ENCODE measurements at places on chromosomes 4 and X.

DNA sequence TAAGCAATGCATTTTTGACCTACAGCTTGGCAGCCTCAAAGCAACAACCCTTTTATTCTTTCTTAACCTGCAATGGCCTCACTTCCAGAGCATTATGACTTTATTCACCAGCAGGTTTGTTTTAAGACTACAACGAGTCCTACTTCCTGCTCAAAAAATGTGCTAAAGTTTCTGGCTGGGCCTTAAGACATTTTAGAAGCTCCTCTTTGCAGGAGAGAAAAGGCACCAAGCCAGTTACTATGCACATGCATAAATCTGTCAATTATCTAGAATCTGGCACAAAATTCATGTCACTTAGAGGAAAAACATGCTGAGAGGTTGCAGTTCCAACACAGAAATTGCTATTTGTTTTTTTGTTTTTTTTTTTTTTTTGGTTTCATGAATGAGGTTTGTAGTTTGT, 223.0 kb upstream of the EPHA5 start:
- DNase-seq = no peak

- peak; percentile 63 for DNase-seq
These were observed 74.6 kb downstream of the MXRA5 start for GRCh38 chrX:3271834-3272186.

- peak; percentile 9 for DNase-seq
These were observed 41.4 kb downstream of the JADE3 start for GRCh38 chrX:46953597-46953996.

DNA sequence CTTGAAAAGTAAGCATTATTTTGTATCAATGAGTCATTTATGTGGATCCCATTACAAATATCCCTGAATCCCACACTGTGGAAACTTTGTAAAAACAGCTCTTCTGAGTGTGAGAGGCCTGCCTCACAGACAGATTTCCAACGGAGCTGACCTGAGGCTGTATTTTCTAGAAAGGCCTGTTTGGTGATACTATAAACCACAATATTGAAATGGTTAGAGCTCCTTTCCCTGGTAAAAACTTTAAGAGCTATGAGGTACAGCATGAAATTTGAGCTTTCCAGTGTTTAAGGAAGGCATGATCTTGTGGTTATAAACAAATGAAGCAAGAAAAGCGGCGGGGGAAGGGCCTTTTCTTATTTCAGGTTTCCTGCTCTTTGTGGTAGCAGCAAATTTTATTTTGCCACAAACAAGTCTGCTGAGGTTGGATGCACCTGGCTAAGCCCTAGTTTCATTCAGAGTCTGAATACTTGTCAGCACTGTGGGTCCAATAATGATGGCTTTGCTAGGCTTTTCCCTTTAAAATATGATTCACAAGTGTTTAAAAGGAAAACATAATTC, 86.8 kb upstream of the ETNPPL start:
- DNase-seq = no peak

DNA sequence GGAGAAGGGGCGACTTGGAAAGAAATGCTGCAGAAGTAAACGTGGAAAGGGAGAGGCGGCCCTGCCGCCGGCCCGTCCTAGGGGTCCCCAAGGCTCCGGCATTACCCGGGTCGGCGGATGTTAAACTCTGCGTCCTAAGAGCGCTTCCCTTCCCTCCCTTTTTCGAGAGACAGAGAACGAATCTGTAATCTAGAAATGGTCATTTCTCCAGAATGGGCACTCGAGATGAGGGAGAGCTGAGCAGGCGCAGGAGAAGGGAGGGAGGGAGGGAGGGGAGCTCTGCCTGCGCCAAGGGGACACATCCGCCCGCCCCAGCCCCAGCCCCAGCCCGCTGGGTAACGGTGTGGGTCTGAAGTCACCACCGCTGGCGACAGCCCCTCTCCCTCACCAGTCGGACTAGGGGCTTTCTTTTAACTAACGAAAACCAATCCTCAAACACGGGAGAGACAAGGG, 1.7 kb downstream of the HCFC1 start:
- no peak for DNase-seq

DNA sequence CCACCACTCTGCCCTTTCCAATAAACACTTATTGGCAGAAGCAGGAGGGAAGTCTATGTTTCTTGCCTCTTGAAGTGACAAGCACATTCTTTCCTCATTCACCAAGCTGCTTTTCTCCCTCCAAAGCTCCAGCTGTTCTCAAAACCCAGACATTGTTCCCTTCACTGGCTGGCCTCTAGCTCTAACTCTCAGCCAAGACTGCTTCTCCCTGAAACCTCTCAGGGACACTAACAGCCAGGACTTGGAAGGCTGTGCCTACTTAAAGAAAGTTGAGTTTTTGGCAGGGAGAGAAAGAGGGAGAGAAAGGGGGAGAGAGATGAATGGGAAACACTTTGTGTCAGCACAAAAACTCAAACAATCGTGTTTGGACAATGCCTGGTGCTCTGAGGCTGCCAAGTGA, 99.5 kb downstream of the COX18 start:
- no peak for DNase-seq

- DNase-seq = peak; percentile 90
These were observed 34.7 kb downstream of the VSIG4 start for GRCh38 chrX:66004928-66005829.

- DNase-seq = peak; percentile 40
These were observed 18.6 kb downstream of the TRIM2 start for GRCh38 chr4:153222707-153223426.

GRCh38 chr4:71855944-71856343, 72.1 kb upstream of the GC start:
- DNase-seq = no peak

GRCh38 chrX:40871385-40872082, 136.2 kb upstream of the MED14 start:
- DNase-seq = no peak

GRCh38 chrX:19350941-19351384, 7.2 kb downstream of the PDHA1 start:
- DNase-seq = peak; percentile 85

All from MV-4-11 (cell line).